ENCODE measurements at places on chromosomes 6 and 20.
A peak's percentile ranks its signal among the peaks of the same experiment; 100 is the strongest.

DNA sequence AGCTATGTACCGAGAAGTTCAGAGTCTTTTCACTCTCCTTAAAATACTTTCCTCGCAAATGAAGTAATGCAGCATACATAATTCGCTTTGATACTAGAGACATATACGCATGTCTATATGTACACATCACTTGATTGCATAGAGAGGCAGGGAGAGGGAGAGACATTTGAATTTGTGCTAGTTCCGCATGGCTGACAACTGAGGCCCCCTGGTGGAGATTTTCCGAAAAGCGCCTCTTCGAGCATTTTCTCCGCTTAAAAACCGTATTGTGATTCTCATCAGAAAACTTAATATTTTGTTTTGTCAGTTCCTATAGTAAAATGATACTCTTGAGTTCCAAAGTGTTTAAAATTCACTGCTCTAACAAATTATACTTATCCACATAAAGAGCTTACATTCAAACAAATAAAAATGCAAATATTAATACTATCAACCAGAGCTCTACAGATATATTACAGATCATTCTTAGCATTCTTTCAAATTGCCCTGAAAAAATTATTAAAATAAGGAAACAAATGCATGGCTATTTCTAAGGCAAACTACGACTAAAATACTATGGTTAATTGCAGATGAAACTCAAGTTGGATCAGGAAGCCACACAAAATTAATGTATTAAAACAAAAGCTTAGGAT lies 637 bp downstream of the MYLK4 start:
- DNase-seq = peak; percentile 63

DNA sequence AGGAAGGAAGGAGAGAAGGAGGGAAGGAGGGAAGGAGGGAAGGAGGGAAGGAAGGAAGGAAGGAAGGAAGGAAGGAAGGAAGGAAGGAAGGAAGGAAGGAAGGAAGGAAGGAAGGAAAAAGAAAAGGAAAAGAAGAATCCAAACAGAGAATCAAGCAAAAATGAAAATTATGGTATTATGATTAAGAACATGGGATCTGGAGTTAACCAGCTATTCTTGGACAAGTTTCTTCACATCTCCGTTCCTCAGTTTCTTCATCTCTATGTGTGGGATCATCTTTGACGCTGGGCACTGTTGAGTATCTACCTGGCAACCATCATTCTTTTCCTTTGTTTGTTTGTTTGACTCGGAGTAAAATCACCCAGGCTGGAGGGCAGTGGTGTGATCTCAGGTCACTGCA lies 71.6 kb downstream of the ZNF217 start:
- DNase-seq = no peak

- no peak for DNase-seq
Measured at GRCh38 chr20:237929-238328, 10.9 kb downstream of the DEFB129 start.

DNA sequence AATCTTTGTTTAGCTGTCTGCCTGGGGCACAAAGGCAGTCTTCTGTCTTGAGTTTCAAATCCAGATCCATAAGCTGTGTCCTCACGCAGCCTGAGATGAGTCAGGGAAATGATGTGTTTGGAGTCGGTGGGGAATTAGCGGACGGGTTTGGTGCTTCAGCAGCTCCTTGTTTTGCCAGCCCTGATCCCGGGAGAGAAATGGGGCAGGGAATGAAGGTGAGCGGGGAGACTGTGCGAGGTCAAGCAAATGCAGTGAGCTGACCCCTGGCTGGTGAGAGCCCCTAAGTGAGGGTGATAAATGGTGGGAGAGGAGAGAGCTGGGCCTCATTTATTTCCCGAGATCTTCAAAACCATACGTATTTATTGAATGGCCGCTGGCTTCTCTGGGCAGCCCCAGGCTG lies 21.6 kb downstream of the DUSP22 start:
- DNase-seq = no peak

DNA sequence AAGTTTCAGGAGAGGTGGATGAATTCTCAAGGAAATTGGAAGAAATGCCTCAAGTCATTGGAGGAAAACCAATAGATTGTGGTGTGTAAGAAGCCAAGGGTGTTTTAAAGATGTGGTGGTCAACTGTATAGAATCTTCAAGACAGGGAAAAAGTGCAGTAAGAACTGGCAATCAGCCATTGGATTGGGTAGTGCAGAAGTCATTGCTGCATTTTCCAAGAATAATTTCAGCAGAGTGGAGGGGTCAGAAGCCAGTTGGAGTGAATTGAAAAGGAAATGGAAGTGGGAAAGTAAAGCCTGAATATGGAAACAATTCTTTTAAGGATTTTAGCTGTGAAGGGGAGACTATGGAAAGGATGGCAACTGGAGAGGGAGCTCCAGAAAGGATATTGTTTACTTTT lies 128.2 kb upstream of the TMEM170B start:
- no peak for DNase-seq

Measured in GM12865 (cell line).